ENCODE measurements at places on chromosomes 7 and 10. TPM values are rescaled to one million over a fixed set of nuclear protein-coding genes. Genes with fewer than 3 reads are reported as not detected.

DNAJB6 gene
- total RNA-seq: 95.9 TPM

ARPC1A gene
- total RNA-seq: 81.7 TPM

TRPV6 gene
- total RNA-seq: not detected

ASB13 gene
- 29.6 TPM for total RNA-seq

CTAGE8 gene
- total RNA-seq: 1.8 TPM

SLC26A5 gene
- total RNA-seq: 0.79 TPM

- DNase-seq: peak; percentile 53
Observed at GRCh38 chr10:71225291-71226058, 13.1 kb downstream of the UNC5B start.

DNA sequence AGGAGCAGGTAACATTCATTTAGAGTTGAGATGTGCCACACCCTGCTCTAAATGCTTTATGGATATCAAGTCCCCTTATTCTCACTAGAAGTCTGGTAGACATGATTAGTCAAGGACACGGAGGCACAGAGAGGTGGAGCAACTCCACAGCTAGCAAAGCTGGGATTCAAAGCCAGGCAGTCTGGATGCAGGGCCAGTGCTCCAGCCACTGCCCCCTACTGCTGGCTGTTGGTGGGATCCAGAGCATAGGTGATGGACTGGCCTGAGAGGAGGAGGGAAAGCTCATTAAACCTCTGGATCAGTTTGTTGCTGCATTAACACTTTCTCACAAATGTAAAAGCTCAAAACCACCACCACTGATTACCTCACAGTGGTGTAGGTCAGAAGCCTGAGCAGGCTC is 22.6 kb upstream of the KBTBD2 start:
- DNase-seq: no peak

- no peak for DNase-seq
Observed at GRCh38 chr10:18312374-18313139, 172.3 kb downstream of the CACNB2 start.

DNA sequence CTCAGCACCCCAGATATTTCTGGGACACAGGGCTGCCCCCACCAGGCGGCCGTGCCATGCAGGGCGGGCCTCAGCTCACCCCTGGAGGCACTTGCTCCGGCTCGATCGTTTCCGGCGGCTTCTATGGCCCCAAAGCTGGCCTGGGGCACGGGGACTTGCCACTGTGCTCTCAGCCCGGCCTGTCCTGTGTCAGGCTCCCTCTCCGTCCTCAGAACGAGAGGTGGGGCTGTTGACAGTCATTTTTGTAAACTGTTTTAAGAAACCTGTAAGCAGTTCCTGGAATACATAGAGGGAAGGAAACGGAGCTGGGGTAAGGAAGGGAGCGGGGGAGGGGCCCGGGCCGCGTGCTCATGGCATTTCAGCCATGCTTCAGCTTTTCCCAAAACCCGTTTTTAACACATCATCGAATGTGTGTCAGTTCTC is 30.7 kb upstream of the PRKAR1B start:
- DNase-seq: peak; percentile 59

- DNase-seq: no peak
Observed at GRCh38 chr7:27774717-27775328, 34.9 kb downstream of the TAX1BP1 start.

DNA sequence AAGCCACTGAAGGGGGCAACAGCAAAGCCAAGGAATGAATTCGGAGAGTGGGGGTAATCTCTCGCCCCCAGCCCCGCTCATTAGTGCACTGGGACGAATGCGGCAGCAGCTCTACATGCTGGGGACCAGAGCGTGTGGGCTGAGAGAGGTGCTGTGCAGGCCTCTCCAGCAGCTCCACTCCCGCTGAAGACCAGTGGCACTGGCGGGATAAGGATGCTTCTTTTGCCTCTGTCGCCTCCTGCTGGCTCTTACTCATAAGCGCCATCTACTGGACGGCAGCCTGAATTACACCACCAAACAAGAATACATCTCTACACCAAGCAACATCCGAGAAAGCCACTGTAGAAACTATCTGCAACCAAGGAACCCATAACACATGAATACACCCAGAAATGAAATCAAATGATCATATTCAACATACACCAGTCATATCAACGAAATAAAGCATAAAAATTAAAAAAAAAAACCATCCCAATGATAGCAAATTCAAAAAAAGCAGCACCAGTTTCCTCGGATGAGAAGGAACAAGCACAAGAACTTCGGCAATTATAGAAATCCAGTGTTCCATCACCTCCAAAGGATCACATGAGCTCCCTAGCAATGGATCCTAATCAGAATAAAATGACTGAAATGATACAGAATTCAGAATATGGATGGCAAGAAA is 79.0 kb upstream of the TMEM168 start:
- no peak for DNase-seq

GRCh38 chr10:36182179-36182566 is 540.1 kb upstream of the FZD8 start:
- DNase-seq: no peak

DNA sequence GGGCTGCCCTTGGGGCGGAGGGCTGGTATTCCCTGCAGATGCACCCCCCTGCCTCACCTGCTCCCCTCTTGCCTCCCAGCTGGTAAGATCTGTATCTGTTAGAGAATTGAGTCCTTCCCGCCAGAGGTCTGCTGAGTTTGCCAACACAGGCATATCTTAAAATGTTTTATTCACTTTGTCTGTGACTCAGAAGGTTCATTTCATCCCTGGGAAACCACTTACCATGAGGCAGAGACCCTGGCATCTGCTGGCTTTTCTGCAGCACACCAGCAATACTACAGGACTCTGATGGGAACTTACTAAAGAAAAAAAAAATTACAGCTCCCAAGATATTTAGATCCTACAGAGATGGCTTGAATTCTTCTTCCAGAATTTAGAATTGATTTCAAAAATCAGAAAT is 131.3 kb downstream of the PLPP4 start:
- no peak for DNase-seq

- no peak for DNase-seq
Observed at GRCh38 chr7:17849504-17849903, 90.8 kb downstream of the SNX13 start.

GRCh38 chr7:108291791-108292440 is 161.8 kb upstream of the LAMB4 start:
- DNase-seq: no peak

DNA sequence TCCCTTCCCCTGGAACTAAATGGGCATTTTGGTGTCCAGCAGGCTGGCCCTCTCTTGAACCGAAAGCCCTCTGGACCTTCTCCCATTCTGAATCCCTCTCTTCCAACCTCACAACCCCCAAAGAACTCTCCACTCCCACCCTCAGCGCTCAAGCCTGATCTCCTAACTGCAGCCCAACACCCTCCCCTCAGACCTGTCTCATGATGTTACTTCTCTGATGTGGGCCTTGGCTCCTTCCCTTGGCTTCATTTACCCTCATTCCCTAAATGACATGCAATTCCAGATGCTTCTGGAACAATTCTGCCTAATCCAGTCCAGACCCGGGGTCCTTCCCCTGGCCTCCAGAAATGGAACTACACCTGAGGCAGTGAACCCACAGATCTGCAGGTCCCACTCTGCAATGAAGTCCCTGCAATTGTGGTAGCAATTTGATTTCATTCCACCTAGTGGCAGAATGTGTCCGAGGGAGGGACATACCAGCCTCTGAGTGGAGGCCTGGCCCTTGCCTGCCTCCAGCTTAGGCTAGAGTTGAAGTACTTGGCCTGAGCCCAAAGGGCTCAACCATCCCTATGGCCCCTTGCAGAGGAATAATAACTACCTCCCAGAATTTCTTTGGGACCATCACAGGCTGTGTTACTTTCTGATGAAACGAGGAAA is 4.1 kb upstream of the CEP41 start:
- no peak for DNase-seq

Data from spleen (tissue), 13 donors.